ENCODE measurements at places on chromosomes 7 and 10.

DNA sequence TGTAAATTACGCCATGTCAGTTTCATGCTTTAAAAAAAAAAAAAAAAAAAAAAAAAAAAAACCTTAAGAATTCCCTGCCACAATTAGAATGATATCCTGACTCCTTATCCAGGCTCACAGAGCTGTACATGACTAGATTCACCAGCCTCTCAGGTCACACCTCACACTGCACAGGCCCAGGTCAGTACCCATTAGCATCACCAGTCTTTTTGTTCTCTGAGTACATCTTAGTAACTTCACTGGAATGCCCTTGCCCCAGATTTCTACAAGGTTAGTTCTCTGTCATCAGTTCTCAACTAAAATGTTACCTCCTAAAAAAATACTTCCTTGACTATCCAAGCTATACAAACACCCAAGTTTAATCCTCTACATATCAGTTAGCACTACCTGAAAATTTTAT, 211.0 kb downstream of the LRRN3 start:
- no peak for DNase-seq

GRCh38 chr10:100948916-100949315, 20.4 kb upstream of the SEMA4G start:
- no peak for DNase-seq

DNA sequence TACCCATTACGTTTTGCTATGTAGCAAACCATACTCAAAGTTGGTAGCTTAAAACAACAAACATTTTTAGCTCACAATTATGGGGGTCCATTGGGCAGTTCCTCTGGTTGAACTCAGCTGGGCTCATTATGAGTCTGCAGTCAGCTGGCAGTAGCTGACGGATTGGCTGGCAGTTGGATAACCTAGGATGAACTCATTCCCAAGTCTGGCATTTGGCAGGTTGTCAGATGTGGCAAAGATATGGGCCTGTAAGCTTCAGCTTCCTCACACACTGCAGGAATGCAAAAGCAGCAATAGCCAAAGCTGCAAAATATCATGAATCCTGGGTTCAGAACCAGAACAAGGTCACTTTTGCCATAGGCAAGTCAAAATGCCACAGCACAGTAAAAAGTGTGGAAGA, 412.2 kb upstream of the SORCS1 start:
- no peak for DNase-seq

DNA sequence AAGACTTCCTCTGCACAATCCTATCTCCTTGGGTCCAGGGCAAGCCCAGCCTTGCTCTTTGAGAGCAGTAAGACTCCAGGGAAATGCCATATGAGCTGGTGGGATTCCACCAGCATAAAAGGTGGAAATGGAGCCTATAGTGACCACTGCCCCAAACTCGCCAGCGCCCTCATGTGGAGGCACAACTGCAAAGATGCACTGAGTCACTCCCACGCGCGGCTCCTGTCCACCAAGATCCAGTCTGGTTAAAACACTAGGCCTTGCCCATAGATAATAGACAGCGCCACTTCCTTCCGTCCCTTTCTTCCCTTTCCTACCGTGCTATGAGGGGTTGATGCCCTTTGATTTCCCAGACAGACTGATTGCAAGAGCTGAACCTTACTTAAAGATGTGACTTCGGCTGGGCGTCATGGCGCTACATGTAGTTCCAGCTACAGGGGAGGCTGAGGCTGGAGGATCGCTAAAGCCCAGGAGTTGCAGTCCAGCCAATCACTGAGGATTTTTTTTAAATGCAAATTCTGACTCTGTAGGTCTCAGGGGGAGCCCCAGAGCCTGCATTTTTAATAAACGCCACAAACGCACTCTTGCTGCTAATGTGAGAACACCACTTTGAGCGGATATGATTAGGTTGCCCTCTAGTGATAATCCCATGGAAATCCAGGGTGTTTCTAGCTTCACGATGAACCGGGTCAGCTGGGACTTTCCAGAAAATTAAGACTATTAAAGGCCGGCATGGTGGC, 136.5 kb downstream of the EPC1 start:
- no peak for DNase-seq

All from activated T-helper 1 cell treated with anti-CD3 and anti-CD28 coated beads, Interleukin-2, amount 50 U/mL, for 16 hours (primary cell).